SJSA1 (cell line): ENCODE measurements at places on chromosomes 2 and 18. TPM values are rescaled to one million over a fixed set of nuclear protein-coding genes. Genes with fewer than 3 reads are reported as not detected.
A peak's percentile ranks its signal among the peaks of the same experiment; 100 is the strongest.

DNA sequence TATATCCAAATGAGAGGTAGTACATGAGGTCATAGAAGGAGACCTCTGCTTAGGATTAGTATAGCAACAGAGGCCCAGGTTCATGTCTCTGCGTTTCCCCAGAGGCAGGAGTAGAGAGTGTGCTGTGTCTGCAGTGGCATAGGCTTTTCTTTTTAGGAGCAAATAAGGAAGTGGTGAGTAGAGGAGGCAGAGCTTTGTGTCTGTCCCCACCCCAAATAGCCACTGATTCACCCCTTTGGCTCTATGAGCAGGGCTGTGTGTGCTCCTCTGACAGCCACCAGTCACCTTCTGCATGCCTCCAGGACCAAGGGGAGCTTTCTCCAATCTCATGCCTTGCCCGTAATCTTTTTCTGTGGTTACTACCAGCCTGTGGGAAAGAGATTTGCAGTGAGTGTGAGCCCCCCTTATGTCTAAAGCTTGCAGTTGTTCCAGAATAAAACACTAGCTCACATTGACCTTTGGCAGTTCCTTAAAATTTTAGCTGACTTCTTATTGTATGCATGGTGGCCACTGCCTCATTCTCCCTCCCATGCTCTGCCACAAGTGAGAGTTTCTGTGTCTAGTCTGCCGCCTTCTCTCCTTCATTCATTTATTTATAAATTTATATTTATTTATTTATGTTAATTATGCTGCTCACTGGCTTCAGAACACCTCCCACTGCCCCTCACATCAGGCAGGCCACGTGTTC is 23.5 kb upstream of the ELAC1 start:
- DNase-seq, result no peak

GRCh38 chr2:75268112-75268511 is 68.8 kb upstream of the TACR1 start:
- peak; percentile 74 for DNase-seq

DNA sequence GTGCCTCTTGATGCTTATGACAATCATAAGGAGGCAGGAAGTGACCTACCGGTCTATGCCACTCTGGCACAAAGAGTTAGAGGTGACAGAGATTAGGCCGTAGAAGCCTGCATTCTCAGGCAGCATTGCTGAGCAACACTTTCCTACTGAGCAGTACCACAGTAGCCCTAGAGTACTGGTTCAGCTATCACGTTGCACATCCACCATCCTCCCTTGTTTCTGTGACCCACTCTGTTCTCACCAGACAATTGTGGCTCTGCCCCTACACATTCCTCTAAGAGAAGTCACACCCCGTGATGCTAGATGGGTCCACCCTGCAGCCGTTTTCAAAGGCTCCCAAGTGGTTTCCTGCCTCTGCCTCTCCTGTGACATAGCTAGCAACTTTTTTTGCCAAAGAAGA is 22.6 kb upstream of the SUCLG1 start:
- DNase-seq, result peak; percentile 84

SETBP1 gene
- total RNA-seq, result 9.9 and 12.6 TPM in 2 replicates

EMILIN1 gene
- total RNA-seq, result 168 and 170 TPM in 2 replicates

GRCh38 chr18:24315170-24315569 is 82.5 kb downstream of the OSBPL1A start:
- DNase-seq, result no peak
